Stimulated activated CD4-positive, alpha-beta T cell treated with anti-CD3 and anti-CD28 coated beads, Interleukin-1b, Interleukin-23, amount 100 ng/mL, for 48 hours (primary cell): ENCODE measurements at places on chromosomes 4 and X.

DNA sequence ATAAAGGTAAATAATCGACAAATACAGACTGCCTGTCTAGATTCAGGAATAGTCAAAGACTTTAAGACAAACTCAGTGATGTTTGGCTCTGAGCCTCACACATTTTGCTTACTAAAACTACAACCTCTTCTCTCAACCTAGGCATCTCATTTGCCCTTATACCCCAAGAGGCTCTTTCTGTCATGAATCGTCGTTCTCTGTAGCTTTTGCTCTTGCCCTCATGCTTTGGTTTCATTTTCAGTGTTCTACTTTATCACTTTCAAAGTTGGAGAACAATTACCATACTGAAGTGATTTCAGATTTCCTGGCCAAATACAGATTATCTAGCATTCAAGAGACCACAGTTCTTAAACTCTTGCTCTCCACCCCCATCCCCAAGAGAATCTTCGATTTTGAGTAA is 114.1 kb upstream of the RAP2C start:
- no peak for DNase-seq

DNA sequence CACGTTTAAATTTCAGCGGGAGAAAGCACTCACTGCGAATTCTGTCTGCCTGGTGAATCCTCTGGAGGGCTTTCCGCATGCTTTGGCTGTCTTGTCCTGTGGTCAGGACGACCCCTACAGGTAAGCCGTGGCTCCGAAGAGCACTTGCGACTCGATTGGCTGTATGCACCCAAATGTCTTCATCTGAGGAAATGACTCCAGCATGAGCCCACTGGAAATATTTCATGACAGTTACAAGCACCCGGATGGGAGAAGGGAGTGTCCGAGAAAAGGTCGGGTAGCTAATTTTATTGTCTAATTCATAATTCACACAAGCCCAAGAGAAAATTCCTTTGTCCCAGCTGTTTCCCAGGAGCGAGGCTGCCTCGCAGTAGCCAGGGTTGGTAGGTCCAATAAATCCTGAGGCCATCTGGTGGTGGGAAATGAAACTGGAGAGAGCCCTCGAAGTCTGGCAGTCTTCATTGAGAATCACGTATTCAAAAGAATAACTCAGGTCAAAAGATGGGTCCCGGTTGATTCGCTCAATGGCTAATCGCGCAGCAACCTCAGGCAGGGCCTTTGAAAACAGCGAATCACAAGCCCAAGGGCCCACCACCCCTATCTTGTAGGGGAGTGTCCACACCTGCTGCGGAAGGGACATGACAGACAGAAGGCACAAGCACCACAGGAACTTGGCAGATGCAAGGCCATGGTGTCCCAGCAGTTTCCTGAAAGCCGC is 6.6 kb downstream of the GUCY2F start:
- DNase-seq = peak; percentile 1

GRCh38 chr4:165711436-165711835 is 161.6 kb upstream of the TLL1 start:
- DNase-seq = no peak

DNA sequence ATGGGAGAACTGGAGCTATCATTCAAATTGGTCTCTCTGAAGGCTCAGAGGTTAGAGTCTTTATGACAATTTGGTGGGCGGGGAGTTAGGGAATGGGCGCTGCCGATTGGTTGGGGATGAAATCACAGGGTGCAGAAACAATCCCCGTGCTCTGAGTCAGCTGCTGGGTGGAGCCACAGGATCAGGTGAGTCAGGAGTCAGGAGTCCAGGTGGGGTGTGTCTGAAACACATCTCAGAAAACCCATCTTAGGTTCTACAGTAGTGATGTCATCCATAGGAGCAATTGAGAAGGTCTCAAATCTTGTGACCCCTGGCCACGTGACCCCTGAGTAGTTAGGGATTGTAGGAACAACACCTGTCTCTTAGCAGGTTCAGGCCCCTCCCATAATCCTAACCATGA is 41.6 kb upstream of the TLR3 start:
- no peak for DNase-seq

DNA sequence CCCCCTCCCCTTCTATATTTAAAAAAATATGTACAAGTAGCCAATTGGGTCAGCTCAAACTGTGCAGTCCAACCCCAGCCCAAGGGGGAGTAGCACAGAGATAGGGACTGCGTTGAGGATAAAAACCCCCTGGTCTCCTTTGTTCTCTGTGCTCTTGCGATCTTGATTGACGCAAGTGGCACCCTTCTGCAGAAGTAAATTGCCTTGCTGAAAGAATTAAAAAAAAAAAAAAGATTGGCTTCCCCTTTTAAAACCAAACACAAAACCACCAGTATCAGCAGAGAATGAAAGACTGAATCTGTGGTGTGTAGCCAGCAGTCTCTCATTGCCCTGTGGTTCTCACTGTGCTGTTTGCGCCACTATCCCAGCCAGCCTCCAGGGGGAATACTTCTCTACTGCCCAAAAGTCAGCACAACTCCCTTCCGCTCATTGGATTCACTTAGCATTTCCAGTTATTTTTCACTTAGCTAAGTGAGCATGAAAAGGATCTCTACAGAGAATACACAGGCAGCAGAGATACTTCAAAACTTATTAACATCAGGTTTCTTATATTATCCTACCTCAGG is 29.7 kb downstream of the MANBA start:
- no peak for DNase-seq

GRCh38 chr4:183533698-183534097 is 28.8 kb downstream of the ING2 start:
- no peak for DNase-seq

DNA sequence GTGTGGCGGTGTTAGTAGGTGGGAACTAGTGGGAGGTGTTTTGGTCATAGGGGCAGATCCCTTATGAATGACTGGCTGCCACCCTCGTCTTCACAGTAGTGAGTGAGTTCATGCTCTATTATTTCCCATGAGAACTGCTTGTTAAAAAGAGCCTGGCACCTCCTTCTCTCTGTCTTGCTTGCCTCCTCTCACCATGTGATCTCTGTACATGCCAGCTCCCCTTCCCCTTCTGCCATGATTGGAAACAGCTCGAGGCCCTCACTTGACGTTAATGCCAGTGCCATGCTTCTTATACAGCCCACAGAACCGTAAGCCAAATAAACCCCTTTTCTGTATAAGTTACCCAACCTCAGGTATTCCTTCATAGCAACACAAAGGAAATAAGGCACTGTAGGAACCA is 21.7 kb downstream of the PNMA6F start:
- DNase-seq = no peak

DNA sequence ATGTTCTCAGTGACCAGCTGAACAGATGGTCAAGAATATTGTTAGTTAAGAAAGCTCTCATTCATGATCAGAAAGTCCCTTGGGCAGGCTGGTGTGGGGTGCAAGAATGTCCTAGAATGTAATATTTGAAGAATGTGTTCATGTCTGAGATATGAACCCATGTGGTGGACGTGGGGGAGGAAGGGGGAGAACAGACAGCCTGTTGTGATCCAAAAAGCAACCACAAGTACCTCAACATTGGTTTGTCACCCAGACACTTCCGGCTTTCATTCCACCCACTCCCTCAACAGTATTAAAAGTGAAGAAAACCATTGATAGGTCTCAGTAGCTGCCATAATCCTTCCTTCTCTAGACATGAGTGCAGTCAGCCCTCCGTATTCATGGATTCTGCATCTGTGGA is 82.2 kb downstream of the MAML3 start:
- DNase-seq = peak; percentile 74

GRCh38 chr4:102449751-102450352 is 51.3 kb upstream of the NFKB1 start:
- peak; percentile 44 for DNase-seq
